ENCODE measurements at places on chromosomes 3 and 15.
A peak's percentile ranks its signal among the peaks of the same experiment; 100 is the strongest.

- peak; percentile 5 for DNase-seq
These were observed 36.0 kb upstream of the COLQ start for GRCh38 chr3:15557511-15557946.

DNA sequence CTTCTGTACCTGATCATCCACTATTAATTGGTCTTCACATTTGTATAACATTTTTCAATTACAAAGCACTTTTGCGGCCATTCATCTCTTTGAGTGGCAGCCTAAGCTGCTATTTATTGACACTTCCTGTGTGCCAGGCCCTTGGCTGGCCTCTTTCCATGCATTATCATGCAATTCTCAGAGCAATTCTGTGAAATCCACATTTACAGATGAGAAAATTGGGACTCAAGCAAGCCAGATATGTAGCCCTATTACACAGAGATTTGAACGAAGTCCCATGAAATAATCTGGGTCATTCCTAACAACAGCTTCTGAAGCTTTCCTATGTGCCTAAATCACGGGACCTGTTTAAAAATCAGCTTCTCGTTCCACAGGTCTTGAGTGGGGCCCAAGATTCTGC is 17.4 kb downstream of the SLC6A1 start:
- DNase-seq = no peak

- no peak for DNase-seq
These were observed 751.7 kb downstream of the CADM2 start for GRCh38 chr3:85710490-85710889.

DNA sequence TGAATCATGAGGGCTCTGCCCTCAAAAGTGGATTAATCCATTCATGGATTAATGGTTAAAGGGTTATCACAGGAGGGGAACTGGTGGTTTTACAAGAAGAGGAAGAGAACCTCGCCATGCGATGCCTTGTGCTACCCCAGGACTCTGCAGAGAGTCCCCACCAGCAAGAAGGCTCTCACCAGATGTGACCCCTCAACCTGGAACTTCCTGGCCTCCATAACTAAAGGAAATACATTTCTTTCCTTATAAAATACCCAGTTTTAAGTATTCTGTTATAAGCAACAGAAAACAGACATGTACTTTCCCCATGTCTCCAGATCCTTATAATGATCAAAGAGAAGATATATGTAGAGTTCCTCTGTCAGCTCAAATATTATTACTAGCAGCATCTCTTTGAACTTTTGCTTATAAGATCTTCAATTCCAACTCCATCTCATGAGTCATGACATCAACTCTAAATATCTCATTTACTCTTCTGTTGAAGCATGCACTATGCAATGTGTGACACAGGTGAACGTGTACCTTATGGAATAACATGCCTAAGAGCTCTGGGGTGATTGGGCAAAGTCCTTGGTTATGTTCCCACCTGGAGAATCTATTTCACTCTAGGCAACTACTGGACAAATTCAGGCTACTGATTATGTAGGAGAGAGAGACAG is 37.5 kb upstream of the ZBTB38 start:
- DNase-seq = no peak

DNA sequence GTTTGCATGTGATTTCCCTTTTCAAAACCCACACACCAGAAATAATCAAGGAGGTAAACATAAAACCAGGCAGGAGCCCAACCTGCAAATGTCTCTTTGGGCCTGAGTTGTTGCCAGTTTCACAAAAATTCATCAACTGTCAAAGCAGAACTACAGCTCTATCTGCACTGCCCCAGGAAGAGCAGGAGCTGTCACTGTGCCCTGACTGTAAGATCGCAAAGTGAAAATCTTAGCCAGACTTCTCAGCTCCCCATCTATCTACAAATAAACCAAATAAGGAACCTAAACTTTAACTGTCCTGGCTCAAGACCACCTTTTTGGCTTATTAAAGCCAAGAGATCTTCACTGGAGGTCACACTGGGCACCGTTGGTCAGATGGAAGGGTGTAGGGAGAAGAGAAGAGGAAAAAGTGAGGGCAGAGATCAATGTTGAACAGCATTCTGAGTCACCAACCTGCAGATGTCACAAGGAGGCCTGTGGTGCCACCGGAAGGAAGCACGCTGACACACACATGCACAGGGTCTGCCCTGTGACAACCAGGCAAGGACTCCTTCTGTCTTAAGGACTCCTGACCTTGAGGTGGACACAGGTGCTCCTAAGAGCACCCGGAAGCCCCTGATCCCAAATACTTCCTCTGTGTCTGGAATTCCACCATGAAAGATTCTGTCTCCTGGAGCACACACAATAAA is 58.7 kb downstream of the RPN1 start:
- DNase-seq = no peak

- no peak for DNase-seq
These were observed 2.7 kb downstream of the RIOX2 start for GRCh38 chr3:97969541-97969940.

DNA sequence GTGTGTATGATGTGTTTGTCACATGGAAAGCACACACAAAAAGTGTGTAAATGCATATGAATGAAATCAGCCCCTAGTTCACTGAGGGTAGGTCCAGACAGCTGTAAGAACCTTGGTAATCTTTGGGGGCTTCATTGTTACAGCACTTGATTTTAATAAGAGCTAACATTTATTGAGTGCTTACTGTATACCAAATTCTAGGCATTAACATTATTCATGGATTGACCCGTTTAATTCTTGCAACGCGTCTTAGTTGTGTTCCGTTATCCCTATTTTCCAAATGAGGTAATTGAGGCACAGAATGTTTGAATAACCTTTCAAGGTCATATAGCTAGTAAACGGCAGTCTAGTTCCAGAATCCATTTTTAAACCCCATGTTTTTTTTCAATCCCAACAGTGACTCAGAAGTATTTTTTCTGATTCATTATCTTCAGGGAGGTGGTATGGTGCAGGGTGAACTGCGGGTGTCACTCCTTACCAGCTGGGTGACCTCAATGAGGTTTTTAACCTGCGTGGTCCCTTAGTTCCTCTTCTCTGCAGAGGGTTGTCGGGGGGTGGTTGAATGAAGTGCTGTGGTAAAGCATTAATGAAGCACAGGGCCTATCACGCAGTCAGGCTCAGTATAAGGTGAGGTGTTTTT is 14.2 kb downstream of the RAB8B start:
- DNase-seq = peak; percentile 20
